GM12864 (cell line): ENCODE measurements at places on chromosomes 12 and 14.

DNA sequence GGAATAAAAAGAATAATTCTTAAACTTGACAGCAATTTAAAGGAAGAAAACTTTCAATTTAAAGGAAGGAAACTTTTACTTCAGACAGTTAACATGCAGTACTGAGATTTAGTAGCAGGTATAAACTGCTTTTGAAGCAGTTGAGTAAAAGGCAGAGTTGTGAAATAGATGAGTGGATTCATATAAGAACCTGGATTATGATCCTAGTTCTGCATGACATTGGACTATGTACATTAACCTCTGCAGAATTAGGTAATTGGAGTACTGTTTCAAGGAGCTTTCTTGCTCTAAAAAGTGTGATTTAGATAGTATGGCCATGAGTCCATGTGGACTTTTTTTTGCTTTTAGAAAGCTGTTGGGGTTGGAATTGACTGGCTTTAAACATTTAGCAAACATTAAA is 29.7 kb downstream of the ATP2A2 start:
- no peak for DNase-seq

- DNase-seq, result no peak
Measured at GRCh38 chr12:93518725-93519124, 51.4 kb downstream of the MRPL42 start.

DNA sequence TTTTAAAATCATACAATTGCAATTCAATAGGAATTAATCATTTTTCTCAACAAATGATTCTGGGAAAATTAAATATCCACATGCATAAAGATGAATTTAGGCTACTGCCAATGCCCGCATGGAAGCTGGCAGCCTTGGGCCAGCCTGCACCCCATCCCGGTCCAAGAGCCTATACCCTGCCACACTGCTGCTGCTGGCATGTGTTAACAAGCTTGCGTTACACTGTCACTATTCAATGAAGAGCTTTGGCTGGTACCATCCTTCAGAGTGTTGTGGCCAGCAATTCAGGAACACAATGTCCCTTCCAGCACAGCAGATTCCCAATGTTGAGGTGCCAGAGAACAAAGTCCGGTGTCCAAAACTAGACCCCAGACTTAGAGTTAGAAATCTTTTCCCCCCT is 13.6 kb upstream of the TAS2R14 start:
- no peak for DNase-seq

- no peak for DNase-seq
Measured at GRCh38 chr14:68786491-68787091, 6.3 kb downstream of the ZFP36L1 start.

- no peak for DNase-seq
Measured at GRCh38 chr12:66459944-66460482, 157.7 kb downstream of the HELB start.

GRCh38 chr14:62307844-62308243 is 545.6 kb downstream of the SNAPC1 start:
- no peak for DNase-seq

- no peak for DNase-seq
Measured at GRCh38 chr14:30985796-30986195, 39.7 kb upstream of the AP4S1 start.
